CD4-positive, alpha-beta T cell treated with Interleukin-12 subunit alpha and Interleukin-12 subunit beta, for 1 hour (primary cell): ENCODE measurements at places on chromosomes 4 and X.

GRCh38 chr4:13645075-13645474 is 17.6 kb upstream of the BOD1L1 start:
- DNase-seq = no peak

DNA sequence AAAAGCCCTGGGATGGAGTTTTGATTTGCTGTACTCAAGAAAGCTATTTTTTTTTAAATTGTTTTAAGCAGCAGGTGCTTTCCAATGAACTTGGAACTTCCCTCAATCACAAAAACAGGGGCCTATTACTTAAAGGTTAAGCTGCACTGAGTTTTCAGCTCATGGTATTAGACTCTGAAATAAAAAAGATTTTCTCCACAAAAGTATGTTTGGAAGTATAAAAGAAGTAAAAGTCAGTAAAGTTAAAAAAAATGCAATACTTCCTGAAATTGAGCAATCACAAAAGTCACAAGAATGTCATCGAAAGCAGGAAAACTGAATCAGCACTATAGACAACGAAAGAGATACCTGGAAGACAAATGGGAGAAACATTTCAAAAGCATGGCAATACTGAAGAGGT is 38.9 kb upstream of the PLAC8 start:
- DNase-seq = no peak

GRCh38 chr4:183241322-183241640 is 78.8 kb downstream of the CLDN22 start:
- no peak for DNase-seq

DNA sequence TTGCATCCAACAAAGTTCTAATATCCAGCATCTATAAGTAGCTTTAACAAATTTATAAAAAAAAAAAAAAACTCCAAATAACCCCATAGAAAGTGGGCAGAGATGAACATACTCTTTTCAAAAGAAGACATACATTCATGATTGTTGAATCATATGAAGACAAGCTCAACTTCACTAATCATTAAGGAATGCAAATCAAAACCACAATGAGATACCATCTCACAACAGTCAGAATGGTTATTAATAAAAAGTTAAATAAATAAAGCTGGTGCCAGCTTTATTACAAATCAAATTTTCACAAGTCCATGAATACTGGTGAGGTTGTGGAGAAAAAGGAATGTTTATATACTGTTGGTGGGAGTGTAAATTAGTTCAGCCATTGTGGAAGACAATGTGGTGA is 592.0 kb downstream of the IQCM start:
- DNase-seq = no peak

DNA sequence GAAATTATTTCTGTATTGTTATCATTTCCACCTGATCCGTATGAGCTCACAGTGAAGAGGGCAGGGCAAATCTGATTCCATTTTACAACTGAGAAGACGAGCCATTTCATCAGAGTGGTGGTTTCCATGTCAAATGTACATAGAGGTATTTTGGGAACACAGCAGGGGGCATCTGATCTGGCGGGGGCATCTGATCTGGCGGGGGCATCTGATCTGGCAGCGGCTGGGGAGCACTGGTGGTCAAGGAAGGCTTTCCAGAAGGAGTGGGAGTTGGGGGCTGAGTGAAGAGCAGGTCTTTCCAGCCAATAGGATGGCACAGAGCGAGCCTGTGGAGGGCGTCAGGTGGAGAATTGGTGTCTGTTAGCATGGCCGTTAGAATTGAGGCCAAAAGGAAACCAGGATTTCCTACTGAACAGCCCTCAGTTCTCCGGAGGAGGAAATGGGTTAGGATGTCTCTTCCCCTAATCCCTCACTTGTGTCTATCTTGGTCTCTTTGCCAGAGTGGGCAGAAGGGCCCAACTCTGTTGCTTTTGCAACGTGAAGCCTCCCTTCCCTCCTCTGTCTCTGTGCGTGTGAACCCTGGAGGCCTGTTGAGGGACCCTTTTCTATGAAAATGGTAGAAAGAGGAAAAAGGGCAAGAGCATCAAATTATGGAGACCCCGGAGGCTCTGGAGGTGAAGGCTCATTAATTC is 41.3 kb downstream of the RHOH start:
- no peak for DNase-seq

- DNase-seq = no peak
Observed at GRCh38 chrX:2425286-2426071, 75.3 kb downstream of the DHRSX start.

- DNase-seq = no peak
Observed at GRCh38 chrX:39946822-39947221, 150.9 kb downstream of the BCOR start.

- DNase-seq = no peak
Observed at GRCh38 chr4:178812866-178813265, 1370.6 kb upstream of the AGA start.

- DNase-seq = no peak
Observed at GRCh38 chrX:150164971-150165600, 198.0 kb upstream of the MAMLD1 start.

DNA sequence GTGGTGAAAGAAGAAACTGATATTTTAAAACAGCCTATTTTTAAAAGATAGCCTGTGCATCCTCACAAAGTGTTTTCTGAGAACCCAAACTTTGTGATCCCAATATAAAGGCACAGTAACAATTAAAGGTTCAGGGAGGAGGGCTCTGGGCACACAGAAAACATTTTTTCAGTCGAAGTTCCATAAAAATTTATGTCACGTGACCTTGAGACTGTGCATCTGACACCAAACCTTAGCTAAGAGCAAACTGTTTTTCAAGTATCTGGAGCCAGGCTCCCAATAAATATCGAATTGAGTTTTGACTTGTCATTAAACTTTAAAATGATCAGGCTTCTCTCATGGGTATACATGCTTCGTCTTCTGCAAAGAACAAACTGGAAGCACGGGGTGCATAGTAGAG is 177.9 kb downstream of the BEND2 start:
- DNase-seq = no peak

DNA sequence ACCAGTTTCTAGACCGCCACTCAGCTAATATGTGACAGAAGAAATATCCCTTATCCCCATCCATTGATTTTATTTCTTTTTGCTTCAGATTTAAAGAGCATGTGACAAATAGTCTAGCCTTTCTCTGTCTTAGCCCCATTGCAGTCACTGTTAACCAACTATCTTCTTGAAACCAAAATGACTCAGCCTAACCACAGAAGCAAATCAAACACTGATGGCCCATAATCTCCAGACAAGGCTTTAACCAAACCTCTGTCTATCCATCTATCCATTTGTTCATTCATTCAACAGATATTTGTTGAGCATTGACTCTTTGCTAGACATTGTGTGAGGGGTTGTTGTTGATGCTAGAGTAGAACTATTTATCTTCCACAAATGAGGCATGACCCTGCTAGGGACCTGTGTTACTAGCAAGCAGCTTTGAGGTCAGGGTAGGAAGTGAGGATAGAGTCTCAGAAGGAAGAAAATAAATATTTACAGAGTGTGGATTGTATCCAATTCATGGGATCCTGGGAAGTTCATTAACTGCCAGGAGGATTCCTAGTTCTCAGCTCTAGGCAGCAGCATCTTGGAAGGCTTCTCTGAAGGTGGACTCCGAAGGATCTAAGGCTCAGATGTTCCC is 22.5 kb downstream of the HNRNPH2 start:
- no peak for DNase-seq

DNA sequence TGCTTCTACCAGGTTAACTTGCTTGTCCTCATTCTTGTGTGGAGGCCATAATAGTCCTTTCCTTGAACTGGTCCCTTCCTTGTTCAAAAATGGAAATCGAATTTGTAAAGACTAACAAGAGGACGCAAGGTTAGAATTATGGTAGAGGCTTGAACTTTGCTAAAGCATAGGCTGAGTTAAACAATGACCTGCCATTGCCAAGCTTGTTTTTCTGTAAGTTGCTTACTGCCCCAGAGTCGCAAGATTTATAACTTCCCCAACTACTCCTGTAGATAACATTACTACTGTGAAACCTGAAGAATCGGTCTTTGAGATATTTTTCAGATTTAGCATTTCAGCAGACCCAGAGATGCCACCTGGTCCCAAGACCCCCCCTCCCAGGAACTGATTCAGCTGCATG is 45.3 kb downstream of the RAB33B start:
- no peak for DNase-seq
